ENCODE measurements at places on chromosomes 7 and 10.

DNA sequence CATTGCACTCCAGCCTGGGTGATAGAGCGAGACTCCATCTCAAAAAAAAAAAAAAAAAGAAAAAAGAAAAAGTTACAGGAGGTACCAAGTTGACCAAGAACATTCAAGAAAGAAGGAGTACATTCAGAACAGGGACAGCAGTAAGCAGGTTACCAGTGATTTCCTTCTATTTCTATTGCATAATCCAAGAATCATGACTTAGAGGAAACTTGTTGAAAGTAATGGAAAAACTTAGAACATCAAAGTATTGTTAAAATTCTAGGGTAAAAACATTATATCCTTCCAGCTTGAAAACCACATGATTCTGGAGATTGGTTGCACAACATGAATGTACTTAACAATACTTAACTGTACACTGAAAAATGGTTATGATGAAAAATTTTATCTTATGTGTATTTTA lies 25.2 kb downstream of the RAPGEF5 start:
- no peak for DNase-seq

DNA sequence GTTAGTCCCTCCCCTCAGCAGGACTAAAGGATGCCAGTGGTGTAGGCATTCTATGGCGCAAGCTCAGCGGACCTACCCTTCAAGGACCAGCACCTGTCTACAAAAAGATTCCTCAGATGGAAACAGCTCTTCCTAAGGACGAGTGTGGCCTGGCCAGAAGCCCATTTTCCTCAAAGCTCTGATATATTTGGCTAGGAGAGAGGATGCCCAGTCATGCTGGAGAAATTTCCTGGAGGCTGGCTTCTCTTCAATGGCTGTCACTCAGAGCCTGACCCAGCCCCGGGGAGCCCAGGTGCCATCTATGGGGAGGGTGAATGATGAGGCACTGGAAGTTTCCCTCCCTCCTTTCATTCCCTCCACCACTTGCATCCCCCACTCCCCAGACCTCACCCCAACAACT lies 111.5 kb downstream of the PLXNA4 start:
- no peak for DNase-seq

GRCh38 chr7:71766016-71766415 lies 634.1 kb downstream of the GALNT17 start:
- DNase-seq, result no peak

GRCh38 chr10:122128357-122128756 lies 139.4 kb downstream of the TACC2 start:
- no peak for DNase-seq

GRCh38 chr7:77843194-77843593 lies 44.6 kb downstream of the PHTF2 start:
- DNase-seq, result no peak
